Endothelial cell of umbilical vein (primary cell): ENCODE measurements at places on chromosomes 12 and 14. TPM values are rescaled to one million over a fixed set of nuclear protein-coding genes. Genes with fewer than 3 reads are reported as not detected.

DNA sequence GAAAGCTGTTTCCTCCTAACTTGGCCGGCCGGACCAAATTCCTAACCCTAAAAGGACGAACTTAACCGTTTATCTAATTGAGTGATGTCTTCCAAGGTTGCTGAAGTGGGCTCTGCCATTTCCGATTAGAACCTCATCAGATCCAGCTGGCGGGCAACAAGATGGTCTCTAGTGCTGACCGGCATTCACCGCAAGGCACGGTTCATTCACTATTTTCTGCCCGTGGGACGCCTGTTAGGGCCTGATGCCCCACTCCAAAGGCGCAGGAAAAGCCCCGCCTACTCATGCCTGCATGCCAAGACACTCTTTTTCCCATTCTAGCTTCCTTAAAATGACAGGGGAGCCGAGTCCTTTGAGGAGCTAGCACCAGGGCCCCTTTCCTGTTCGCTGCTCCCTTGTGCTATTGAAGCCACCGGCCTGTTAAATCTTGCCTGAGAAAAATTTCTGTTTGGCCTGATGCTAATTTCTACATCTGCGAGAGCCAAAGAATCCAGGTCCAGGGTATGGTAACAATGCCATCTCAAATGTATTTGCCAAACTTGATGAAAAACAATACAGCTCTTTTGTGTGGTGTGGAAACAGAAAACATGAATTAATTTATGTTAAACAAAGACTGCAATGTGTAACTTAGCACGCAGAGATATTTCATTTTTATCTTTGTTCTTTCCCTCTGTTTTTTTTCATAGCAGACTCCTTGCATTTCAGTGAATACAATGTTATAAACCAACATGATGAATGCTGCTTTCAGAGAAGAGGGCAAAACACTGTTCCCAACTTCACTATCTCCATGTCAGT is 1071.2 kb upstream of the USP15 start:
- H3K27ac ChIP-seq, result no peak overlapping the region
- DNase-seq, result no peak
- H3K4me1 ChIP-seq, result no peaks in the 10 kb centered on the region
- no peaks in the 10 kb centered on the region for H3K27me3 ChIP-seq

- no peaks in the 10 kb centered on the region for H3K36me3 ChIP-seq
- no peak for DNase-seq
- H3K4me1 ChIP-seq, result no peaks in the 10 kb centered on the region
Measured at GRCh38 chr12:114274131-114274530, 131.8 kb downstream of the TBX5 start.

DNA sequence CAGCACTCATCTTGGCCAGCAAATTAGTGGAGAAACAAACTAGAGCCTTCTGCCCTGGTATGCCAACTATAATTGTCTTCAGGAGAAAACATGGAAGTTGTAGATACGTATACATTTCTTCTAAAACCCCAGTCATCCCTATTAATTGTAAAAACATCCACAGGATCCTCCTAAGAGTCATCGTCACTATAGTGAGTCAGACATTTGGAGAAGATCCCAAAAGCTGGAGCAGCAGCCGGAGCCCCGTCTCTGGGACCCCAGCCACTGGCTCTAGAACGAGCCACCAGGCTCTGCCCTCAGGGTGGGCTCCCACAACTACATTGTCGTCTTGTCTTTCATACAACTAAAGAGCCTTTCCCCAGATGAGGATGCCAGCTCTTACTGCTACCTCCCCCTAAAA is 15.5 kb downstream of the PRKAB1 start:
- H3K27ac ChIP-seq, result no peak overlapping the region
- no peaks in the 10 kb centered on the region for H3K4me1 ChIP-seq
- peaks cover 21% of the 10 kb centered on the region for H3K36me3 ChIP-seq
- no peak for DNase-seq

GRCh38 chr12:31756977-31757420 is 28.2 kb upstream of the AMN1 start:
- DNase-seq, result peak; percentile 27
- no peak overlapping the region for H3K4me3 ChIP-seq
- H3K4me1 ChIP-seq, result no peaks in the 10 kb centered on the region
- H3K36me3 ChIP-seq, result no peaks in the 10 kb centered on the region
- no peak overlapping the region for H3K27ac ChIP-seq

DNA sequence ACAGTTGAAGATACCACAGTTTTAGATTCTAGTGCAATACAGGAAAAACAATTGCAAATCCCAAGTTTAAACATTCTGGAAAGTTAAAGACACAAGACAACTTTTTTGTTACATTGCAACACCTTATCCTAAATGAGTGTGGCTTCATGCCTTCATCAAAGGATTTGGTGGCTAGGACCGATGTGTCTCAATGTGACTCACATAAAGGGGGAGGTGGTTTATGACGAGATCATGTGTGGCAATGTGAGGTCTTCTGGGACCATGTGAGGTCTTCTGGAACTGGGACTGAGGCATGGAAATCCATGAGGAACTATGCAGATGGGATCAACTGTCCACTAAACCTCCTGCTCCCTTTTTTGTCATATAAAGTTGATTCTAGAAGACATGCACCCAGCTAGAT is 166.2 kb downstream of the PAX9 start:
- H3K36me3 ChIP-seq, result no peaks in the 10 kb centered on the region
- no peaks in the 10 kb centered on the region for H3K27me3 ChIP-seq
- no peak for DNase-seq
- H3K27ac ChIP-seq, result no peak overlapping the region
- H3K4me1 ChIP-seq, result no peaks in the 10 kb centered on the region
- no peak overlapping the region for H3K4me3 ChIP-seq

DNA sequence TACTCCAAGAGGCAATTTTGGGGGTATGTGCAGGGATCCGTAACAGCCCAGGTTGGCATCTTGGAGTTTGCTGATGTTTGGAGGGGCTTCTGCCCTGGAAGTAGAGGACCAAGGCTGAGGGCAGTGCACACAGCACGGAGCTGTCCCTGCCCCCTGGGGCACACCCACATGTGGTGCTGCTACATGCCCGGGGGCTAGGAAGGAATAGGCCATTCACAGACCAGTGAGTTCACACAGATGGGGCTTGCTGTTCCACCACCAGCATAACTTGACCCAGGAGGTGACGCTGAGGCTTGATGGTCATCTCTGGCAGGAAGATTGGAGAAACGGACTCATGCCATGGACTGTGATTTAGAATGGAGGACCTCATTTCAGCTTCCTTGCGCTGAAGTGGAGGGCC is 231.1 kb upstream of the FKBP4 start:
- no peaks in the 10 kb centered on the region for H3K4me1 ChIP-seq
- no peaks in the 10 kb centered on the region for H3K36me3 ChIP-seq
- H3K27me3 ChIP-seq, result peaks cover 2% of the 10 kb centered on the region

- H3K27me3 ChIP-seq, result no peaks in the 10 kb centered on the region
- H3K27ac ChIP-seq, result peak overlapping the region; percentile 36
- no peaks in the 10 kb centered on the region for H3K36me3 ChIP-seq
- H3K4me3 ChIP-seq, result no peak overlapping the region
Measured at GRCh38 chr12:74889563-74890236, 319.9 kb downstream of the KCNC2 start.

DNA sequence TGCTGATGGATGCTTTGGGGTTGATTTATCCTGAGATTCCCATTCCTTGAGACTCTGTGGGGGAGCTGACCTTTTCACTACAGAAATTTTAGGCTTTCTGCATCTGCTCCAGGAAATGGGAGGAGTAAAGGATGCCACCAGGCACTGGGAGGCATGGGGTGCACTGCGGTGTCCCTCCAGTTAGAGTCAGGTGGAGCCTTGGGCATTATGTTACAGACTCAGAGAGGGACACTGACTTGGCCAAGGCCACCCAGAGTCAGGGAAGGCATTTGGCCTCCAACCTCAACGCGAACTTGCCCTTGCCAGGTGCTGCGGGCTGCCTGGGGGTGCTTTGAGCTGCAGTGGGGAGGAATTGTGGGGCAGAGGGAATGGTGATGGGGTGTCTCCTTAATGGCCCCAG is 58.0 kb upstream of the TBX3 start:
- no peaks in the 10 kb centered on the region for H3K36me3 ChIP-seq
- no peak overlapping the region for H3K27ac ChIP-seq
- no peak for DNase-seq
- no peak overlapping the region for H3K4me3 ChIP-seq
- H3K27me3 ChIP-seq, result no peaks in the 10 kb centered on the region

DNA sequence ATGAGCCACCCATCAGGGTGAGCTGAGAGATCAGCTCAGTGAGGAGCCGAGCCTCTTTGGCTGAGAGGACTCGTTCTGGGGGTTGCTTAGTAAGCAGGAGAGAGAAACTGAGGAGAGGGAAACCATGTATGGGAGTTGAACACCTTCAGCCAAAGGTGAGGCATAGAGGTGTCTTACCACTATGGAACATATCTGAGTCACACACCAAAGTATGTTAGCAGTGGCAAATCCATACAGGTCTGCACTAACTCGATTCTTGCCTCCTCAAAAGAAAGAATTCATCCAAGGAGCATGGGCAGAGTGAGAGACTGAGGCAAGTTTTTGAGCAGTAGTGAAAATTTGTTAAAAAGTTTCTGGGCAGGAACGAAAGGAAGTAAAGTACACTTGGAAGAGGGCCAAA is 46.7 kb upstream of the RNU6-8 start:
- no peaks in the 10 kb centered on the region for H3K36me3 ChIP-seq
- no peak overlapping the region for H3K4me3 ChIP-seq
- H3K27me3 ChIP-seq, result no peaks in the 10 kb centered on the region
- no peak overlapping the region for H3K27ac ChIP-seq
- no peak for DNase-seq

DNA sequence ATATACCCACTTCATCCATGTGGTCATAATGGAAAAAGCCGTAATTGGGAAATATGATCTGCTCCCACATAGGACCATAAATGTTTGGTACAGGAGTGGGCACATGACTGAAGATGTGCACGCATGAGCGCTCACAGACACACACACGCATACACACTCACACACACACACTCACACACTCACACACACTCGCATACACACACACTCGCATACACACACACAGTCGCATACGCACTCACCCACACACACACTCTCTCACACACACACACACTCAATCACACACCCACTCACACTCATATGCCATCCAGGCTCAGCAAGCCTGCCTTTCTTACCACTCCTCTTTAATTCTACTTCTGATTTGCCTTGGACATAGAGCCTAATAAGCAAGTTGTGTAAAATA is 45.6 kb upstream of the EGLN3 start:
- H3K27me3 ChIP-seq, result no peaks in the 10 kb centered on the region
- H3K4me3 ChIP-seq, result no peak overlapping the region
- no peaks in the 10 kb centered on the region for H3K4me1 ChIP-seq
- H3K36me3 ChIP-seq, result no peaks in the 10 kb centered on the region
- no peak overlapping the region for H3K27ac ChIP-seq
- DNase-seq, result no peak

GRCh38 chr14:51441001-51441400 is 201.0 kb downstream of the TMX1 start:
- no peak overlapping the region for H3K4me3 ChIP-seq
- H3K36me3 ChIP-seq, result no peaks in the 10 kb centered on the region
- H3K27me3 ChIP-seq, result no peaks in the 10 kb centered on the region
- DNase-seq, result no peak
- H3K4me1 ChIP-seq, result peaks cover 21% of the 10 kb centered on the region

- no peaks in the 10 kb centered on the region for H3K4me1 ChIP-seq
- H3K36me3 ChIP-seq, result no peaks in the 10 kb centered on the region
- H3K27me3 ChIP-seq, result no peaks in the 10 kb centered on the region
Measured at GRCh38 chr12:44827832-44828438, 48.2 kb downstream of the NELL2 start.

- H3K27me3 ChIP-seq, result no peaks in the 10 kb centered on the region
- no peaks in the 10 kb centered on the region for H3K36me3 ChIP-seq
- H3K4me1 ChIP-seq, result peaks cover 13% of the 10 kb centered on the region
Measured at GRCh38 chr14:75221797-75222196, 45.4 kb upstream of the TMED10 start.

DNA sequence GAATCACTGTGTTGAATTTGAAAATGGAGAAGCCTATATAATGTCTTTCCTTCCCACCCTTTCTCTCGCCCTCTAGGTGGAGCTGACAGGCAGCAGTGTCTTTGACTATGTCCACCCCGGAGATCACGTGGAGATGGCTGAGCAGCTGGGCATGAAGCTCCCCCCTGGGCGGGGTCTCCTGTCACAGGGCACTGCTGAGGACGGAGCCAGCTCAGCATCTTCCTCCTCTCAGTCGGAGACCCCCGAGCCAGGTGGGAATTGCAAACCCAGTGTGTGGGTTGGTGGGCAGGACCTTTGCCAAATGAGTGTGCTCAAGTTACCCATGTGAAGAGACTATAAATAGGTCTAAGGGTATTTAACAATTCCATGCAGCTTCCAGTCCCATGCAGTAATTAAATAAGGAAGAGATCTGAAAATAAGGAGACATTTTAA is 274.7 kb downstream of the EGLN3 start:
- no peak overlapping the region for H3K27ac ChIP-seq
- DNase-seq, result peak; percentile 26
- peaks cover 20% of the 10 kb centered on the region for H3K4me1 ChIP-seq
- no peaks in the 10 kb centered on the region for H3K36me3 ChIP-seq
- no peaks in the 10 kb centered on the region for H3K27me3 ChIP-seq

- no peaks in the 10 kb centered on the region for H3K4me1 ChIP-seq
- H3K27ac ChIP-seq, result no peak overlapping the region
- no peaks in the 10 kb centered on the region for H3K36me3 ChIP-seq
Measured at GRCh38 chr12:83985084-83985483, 927.5 kb downstream of the SLC6A15 start.

DNA sequence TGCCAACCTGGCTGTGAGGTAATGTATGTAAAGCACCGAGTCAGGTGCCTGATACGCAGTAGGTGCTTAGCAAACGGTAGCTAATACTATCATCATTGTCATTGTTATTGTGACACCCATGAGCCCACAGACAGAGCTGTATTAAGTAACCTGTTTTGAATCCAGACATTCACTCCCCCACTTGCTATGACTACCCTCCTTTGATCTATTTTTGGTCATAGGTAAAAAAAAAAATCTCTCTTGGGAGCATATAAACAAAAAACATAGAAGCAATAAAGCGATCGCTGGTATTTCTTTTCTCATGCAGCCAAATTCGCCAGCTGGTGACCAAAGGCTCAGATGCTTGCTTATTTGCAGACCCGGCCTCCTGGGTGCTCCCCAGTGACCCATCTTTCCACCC is 330.2 kb downstream of the DPF3 start:
- H3K27me3 ChIP-seq, result no peaks in the 10 kb centered on the region
- H3K4me1 ChIP-seq, result no peaks in the 10 kb centered on the region
- H3K36me3 ChIP-seq, result no peaks in the 10 kb centered on the region
- H3K4me3 ChIP-seq, result no peak overlapping the region

The AQP6 gene
- total RNA-seq, result not detected in 2 replicates

The ARMH4 gene
- total RNA-seq, result 2.3 and 3.0 TPM in 2 replicates

The CACNA1C gene
- not detected in 2 replicates for total RNA-seq

The TBC1D30 gene
- 4.4 and 7.4 TPM in 2 replicates for total RNA-seq

The RASSF9 gene
- 2.3 and 3.6 TPM in 2 replicates for total RNA-seq

The NGDN gene
- total RNA-seq, result 36.3 and 36.5 TPM in 2 replicates

The NEUROD4 gene
- total RNA-seq, result not detected in 2 replicates

The LYZ gene
- total RNA-seq, result not detected in 2 replicates

The RHEBL1 gene
- total RNA-seq, result 2.3 and 2.6 TPM in 2 replicates

The TMEM253 gene
- total RNA-seq, result not detected in 2 replicates

The VDR gene
- 0.48 and 0.73 TPM in 2 replicates for total RNA-seq

The ERBB3 gene
- 0.11 TPM in 1 of 2 replicates, not detected in the other for total RNA-seq

The CCDC196 gene
- total RNA-seq, result not detected in 2 replicates

The MYO1A gene
- total RNA-seq, result not detected in 2 replicates
